ENCODE measurements at places on chromosomes 1 and 21. TPM values are rescaled to one million over a fixed set of nuclear protein-coding genes. Genes with fewer than 3 reads are reported as not detected.

GRCh38 chr1:84434801-84435549, 36.7 kb downstream of the DNASE2B start:
- DNase-seq = no peak

GRCh38 chr1:194024659-194025058, 838.2 kb upstream of the B3GALT2 start:
- peak; percentile 46 for DNase-seq

GRCh38 chr1:154453574-154454352, 48.3 kb upstream of the TDRD10 start:
- DNase-seq = no peak

Gene CXADR
- polyA plus RNA-seq = 60.2 TPM

Gene NUP210L
- 0.48 TPM for polyA plus RNA-seq

GRCh38 chr1:9855186-9855585, 31.4 kb upstream of the CLSTN1 start:
- DNase-seq = no peak

Gene MTMR11
- polyA plus RNA-seq = 19.2 TPM

DNA sequence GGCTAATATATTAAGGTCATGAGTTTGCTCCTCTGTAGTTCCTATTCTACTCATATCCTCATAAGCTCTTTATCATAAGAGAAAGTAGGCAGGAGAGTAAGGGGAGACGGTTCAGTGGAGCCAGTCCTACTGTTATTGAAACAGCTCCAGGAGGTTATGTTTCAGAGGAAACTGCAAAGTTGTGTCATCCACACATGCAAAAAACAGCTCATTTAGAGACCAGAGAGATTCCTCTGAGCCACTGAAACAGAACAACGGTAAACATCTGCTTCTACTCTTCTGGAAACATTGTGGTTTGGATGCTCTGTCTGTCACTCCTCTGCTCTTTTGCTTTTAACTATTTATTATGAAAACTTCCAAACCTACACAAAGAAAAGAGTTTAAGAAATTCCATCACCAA, 66.3 kb upstream of the PPP2R5A start:
- no peak for DNase-seq

Gene OR2T11
- polyA plus RNA-seq = not detected

GRCh38 chr1:189036628-189037027, 1441.0 kb downstream of the BRINP3 start:
- no peak for DNase-seq

DNA sequence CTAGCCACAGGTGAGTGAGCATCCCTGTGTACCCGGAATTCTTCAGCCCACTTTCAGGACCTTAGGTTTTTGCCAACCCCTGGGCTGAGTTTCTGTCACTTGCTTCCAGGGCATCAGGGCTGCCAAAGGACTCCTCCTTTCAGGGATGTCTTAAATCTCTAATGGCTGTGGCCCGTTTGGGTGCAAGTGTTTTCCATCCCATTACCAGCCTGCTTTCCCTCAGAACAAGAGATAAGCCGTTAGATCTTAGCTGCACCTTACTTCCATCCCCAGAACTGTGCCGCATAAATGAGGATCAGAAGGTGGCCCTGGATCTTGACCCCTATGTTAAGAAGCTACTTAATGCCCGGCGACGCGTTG, 652 bp downstream of the SNAPIN start:
- DNase-seq = no peak

DNA sequence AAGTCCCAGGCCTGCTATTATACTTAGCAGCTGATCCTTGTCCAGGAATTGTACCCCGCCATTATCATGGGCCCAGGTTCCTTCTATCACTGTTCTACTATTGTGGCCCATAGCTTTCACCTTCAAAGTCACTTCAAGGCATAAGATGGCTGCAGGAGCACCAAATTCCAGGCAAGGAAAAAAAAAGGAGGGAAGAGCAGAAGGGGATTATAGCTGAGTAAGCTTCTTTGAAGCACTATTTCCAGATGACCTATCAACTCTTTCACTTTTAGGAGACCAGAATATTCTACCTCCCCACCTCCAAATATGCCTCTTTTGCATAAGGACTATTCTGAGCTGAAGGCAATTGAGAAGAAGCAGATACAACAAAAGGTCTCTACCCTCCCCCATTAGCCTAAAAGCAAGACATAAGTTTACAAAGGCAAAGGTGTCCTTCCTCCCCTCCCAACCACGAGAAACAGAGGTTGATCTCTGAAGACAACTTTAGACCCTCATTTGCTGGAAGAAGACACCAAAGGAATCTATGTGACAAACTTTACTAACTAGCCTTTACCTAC, 41.8 kb downstream of the PTAFR start:
- DNase-seq = no peak

Gene C8A
- not detected for polyA plus RNA-seq

GRCh38 chr1:26164036-26164860, 4.5 kb downstream of the C1orf232 start:
- no peak for DNase-seq

Gene SOAT1
- polyA plus RNA-seq = 19.3 TPM

- DNase-seq = no peak
Measured at GRCh38 chr1:170351366-170351946, 180.5 kb upstream of the GORAB start.

GRCh38 chr1:214066936-214067335, 79.2 kb downstream of the PROX1 start:
- no peak for DNase-seq

GRCh38 chr1:15469361-15469760, 6.5 kb upstream of the CELA2B start:
- no peak for DNase-seq

Gene GNAT2
- not detected for polyA plus RNA-seq

Gene TDRD5
- 1.1 TPM for polyA plus RNA-seq

Gene RAB7B
- 7.5 TPM for polyA plus RNA-seq

Gene LCE3E
- polyA plus RNA-seq = not detected

Gene SHISA4
- 194 TPM for polyA plus RNA-seq

Gene SPSB1
- polyA plus RNA-seq = 15.1 TPM

DNA sequence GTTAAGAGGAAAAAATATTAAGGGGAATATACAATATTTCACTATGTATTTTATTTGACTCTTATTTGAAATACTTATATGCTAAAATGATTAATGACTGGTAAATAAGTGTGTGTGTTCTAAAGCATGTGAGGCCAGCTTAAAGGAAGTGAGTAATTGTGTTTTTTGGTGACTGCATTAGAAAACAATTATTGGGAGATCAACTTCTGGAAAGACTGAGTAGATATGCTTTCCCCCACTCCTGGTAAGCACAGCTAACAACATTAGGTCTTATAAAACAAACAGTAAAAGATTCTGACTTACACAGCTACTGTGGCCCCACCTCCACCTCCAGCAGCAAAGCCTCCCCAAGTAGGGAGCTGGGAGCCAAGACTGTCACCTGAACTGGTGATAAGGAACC, 403.0 kb downstream of the SRGAP2C start:
- no peak for DNase-seq

Gene KCNK1
- polyA plus RNA-seq = 13.2 TPM

DNA sequence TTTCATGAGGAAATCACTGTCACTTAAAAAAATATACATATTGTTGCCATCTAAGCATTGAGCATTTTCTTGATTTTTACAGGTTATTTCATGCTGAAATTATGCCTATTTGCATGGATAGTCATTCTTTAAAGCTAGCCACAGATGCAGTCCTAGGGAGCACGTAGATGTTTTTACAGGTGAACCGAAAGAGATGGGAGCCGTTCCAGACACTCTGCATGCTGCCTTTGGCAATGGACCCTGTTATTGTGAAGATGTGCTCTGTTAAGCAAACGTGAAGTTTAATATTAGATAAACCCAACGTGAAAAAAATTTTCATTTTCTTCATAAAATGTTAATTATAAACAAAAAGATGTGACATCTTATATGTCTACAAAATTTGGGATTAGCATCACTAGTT, 7.1 kb downstream of the PROX1 start:
- no peak for DNase-seq

Gene NFASC
- 137 TPM for polyA plus RNA-seq

DNA sequence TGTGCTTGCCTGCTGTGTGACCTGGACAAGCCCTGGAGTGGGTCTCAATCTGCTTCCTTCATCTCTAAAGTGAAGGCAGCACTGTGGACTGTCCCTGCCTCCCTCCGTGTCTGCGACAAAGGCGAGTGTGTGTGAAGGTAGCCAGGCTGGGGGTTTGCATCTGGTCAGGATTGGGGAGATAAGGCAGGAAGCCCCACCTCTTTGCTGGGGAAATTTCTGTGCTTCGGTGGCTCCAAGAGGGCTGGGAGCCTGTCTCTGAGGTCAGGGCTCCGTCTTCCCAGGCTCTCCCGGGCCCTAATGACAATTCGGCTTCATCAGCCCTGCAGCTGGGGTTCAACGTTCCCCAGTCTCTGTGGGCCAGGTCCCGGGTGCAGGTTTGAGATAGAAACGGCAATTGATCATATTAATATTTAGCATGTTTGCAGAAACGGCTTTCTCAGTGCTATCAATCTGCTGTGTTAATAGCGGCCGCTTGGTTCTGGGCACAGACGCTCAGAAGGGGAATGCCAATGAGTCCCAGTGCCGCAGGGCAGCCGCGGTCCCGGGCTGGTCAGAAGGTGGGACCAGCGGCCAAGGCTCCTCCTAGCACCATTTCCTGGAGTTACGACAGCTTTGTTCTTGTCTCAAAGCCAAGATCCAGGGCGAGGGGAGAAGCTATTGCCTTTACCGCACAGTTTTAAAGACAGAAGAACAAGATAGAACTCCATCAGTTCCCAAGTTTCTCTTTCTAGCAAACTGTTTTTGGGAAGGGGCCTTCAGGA, 105.7 kb downstream of the PRDM16 start:
- DNase-seq = peak; percentile 80

Gene NPHS2
- polyA plus RNA-seq = 2.6 TPM
